A549 (cell line): ENCODE measurements at places on chromosomes 2 and 18. TPM values are rescaled to one million over a fixed set of nuclear protein-coding genes. Genes with fewer than 3 reads are reported as not detected.

The EFR3B gene
- 10.4 to 13.1 TPM (median 12.5 TPM) in 3 replicates for polyA plus RNA-seq

- no peak for DNase-seq
These were observed 83.8 kb downstream of the DOCK10 start for GRCh38 chr2:224958462-224958857.

DNA sequence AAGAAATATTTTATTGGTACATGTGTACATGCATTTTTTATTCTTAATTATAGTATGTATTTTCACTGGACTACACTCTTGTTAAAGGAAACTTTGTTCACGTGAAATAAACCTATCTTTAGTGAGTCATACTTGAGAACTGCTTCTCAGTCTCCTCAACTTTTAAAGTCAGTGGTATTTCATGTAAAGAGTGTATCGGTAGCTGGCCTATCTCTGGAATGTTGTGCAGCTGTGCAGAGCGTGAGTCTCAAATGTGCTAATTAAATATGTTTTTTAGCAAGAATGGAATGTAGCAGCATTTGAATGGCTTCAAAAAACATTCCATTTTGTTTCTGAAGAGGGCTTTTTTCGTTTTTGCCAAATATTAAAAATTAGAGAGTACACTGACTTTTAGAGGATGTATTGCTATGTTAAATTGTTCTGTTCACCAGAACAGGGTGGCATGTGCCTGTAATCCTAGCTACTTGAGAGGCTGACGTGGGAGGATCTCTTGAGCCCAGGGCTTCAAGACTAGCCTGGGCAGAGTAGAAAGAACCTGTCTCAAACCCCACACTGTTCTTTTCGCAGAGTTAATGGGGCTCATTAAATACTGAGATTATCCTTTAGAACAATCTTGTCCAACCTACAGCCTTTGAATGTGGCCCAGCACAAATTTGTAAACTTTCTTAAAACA, 14.3 kb downstream of the SPTBN1 start:
- no peak for DNase-seq

The ANKRD23 gene
- 2.1 to 2.5 TPM (median 2.4 TPM) in 3 replicates for polyA plus RNA-seq

GRCh38 chr2:223599640-223600380, 2.4 kb downstream of the SCG2 start:
- DNase-seq, result no peak

The PLEK gene
- polyA plus RNA-seq, result 0.04 TPM in 1 of 3 replicates, not detected in the others

The PJVK gene
- polyA plus RNA-seq, result 3.6 to 5.1 TPM (median 3.6 TPM) in 3 replicates

DNA sequence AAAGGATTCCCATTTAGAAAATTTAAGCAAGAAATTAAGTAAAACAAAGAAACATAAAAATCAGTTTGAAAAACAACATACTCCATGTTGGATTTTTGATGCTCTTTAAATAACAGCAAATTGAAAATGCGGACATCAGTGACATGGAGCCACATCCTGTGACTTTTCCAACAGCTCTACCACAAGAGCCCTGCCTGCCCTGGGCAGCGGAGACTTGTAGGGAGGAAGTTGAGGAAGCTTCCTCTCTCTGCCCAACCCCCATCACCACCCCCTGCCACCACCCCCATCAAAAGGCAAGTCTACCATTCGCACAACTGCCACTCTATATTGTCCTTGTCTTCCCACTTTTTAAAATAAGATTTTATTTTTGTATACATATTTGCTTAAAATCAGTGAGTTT, 32.8 kb upstream of the DAPL1 start:
- no peak for DNase-seq

- DNase-seq, result no peak
These were observed 154.1 kb upstream of the ZSWIM2 start for GRCh38 chr2:187003038-187003554.

GRCh38 chr2:219441451-219442255, 7.0 kb downstream of the SPEG start:
- DNase-seq, result peak; percentile 46

- DNase-seq, result no peak
These were observed 30.8 kb upstream of the GLS start for GRCh38 chr2:190849774-190850173.

The GPR35 gene
- polyA plus RNA-seq, result 0.79 to 1.0 TPM (median 0.90 TPM) in 3 replicates

The RSAD2 gene
- 0.03 to 0.04 TPM in 2 of 3 replicates, not detected in the other for polyA plus RNA-seq

The CFAP65 gene
- 0.14 to 0.28 TPM (median 0.22 TPM) in 3 replicates for polyA plus RNA-seq

DNA sequence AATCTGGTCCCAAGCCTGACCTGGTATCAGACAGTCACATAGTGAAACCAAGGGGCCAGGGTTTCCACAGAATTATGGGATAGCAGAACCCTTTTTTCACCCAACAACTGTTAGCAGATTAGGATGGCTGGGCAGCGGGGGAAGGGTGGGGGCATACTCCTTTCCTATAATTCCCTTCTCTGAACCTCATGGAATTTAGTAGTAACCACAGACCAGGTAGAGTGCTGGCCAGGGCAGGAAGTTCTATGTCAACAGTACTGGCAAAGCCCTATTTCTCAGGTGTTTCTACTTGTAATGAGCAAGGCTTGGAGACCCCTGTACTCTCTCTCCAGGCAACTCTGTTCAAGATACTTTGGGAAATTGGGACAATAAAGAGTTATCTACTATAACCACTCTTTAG, 174.6 kb downstream of the THADA start:
- DNase-seq, result no peak

GRCh38 chr2:72949642-72950041, 32.3 kb downstream of the EMX1 start:
- DNase-seq, result no peak

The GCG gene
- not detected in 3 replicates for polyA plus RNA-seq
